ENCODE measurements at places on chromosomes 7 and 10.

GRCh38 chr10:110141871-110142635, 65.4 kb upstream of the MXI1 start:
- DNase-seq = no peak

- no peak for DNase-seq
Observed at GRCh38 chr10:78602201-78602932, 466.4 kb upstream of the ZMIZ1 start.

DNA sequence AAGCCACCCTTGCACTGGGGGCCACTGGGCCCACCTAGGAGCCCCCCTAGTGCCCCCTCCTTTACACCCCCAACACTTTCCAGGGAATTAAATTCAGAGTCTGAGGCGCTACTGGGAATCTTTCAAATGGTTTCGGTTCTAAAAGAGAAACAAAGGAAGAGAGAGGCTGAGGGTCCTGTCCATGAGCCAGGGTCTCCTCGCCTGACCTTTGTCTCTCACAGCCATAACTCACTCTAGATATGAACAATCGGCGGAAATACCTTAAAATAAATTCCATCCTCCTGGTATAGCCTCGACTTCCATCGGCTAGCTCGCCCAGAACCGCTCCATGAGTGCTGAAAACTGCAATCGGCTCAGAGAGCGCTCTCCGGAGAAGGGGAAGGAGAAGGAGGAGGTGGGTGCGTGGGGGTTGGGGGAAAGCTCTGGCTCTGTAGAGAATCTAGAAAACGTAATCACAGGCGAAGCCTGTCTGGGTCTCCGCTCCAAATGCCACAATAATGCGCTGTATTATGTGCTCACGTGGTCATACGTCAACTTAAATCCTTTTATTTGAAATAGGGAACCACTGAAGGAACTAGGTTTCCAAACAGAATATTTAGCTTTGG, 12.6 kb downstream of the HOXA4 start:
- DNase-seq = no peak

- no peak for DNase-seq
Observed at GRCh38 chr10:32273336-32273735, 73.6 kb downstream of the EPC1 start.

DNA sequence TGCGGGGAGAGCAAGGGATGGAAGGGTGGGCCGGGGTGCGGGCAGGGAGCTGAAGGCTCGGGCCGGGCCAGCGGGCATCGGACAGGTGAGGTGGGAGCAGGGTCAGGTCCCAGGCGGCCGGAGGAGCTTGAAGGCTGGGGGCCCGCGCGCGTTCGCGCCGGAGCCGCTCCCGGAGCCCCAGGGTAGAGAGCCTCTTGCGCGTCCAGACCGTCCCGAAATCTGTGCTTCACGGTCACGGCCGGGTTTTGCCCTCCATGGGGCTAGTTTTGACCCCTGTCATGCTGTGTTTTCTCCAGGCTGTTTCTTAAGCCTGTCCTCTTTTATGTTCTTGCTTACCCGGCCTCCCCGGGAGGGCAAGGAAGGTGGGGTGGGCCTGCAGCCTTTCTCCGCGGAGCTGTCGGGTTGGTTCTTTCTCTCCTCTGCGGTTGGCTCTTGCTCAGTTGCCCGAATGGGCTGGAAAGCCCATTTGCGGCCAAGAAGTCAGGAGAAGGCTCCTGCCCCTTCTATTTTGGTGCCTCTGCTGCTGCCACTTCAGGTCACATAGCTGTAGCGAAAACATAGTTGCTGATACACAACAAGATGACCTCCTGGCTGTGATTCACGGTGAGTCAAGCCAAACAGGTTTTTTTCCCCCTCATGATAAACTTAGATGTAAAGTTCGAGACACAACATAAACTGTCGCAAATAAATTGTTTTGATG, 650 bp downstream of the UBE2D1 start:
- peak; percentile 1 for DNase-seq

DNA sequence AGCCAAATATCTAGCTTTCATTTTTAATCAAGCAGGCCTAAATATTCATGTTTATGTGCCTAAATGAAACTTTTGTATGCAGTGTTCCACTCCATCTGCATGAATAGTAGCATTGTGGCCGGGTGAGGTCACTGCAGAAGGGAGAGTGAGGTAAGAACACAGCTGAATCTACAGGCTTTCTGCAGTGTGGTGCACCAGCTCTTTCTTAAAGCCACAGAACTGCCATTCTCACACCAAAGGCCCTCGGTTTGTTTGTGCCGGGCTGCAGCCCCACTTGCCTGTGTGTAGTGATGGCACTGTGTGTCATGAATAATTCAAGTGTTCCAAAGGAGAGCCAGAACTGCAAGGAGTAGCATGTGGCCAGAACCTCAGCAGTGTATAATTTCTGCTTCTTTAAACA, 204.1 kb downstream of the TRIL start:
- DNase-seq = no peak

- DNase-seq = no peak
Observed at GRCh38 chr10:70672165-70673042, at the start of gene ADAMTS14. Gene ADAMTS14 (plus strand): TSS chr10:70672506. CDS start chr10:70672803, 297 bp downstream.

DNA sequence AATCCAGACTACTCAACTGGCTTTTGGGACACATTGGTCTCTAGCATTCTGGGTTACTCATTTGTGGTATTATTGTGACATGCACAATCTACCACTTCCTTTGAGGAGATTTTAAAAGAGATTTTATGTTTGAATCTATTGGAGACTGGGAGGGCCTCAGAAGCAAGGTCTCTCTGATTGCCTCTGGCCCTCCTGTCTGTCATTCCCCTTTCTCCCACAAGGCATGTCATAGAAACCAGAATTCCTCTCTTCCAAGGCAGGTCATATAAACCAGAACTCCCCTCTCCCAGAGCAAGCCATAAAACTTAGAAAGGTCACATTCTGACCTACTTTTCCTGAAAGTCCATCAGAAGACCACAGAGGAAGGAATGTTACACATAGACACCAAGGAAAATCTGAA, 777.7 kb downstream of the PHTF2 start:
- no peak for DNase-seq

DNA sequence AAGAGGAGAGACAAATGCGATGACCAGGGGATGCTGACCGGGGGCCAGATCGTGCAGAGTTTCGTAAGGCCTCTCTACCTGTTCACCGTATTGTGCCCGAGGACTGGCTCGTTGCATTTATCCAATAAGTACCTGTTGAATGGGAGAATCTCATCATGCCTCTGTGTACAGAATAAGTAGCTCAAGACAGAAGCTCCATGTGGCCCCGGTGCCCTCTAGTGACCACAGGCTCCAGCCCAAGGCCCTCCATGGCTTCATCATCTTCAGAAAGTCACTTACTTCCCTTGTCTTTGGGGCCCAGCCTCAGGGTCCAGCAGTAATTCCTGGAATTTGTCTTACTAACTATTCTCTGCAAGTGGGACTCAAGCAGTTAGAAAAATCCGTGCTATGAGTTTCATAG, 151.0 kb downstream of the CHN2 start:
- no peak for DNase-seq

GRCh38 chr7:132866144-132866531, 215.8 kb downstream of the CHCHD3 start:
- no peak for DNase-seq

- no peak for DNase-seq
Observed at GRCh38 chr7:157925383-157925875, 588.6 kb downstream of the DNAJB6 start.

DNA sequence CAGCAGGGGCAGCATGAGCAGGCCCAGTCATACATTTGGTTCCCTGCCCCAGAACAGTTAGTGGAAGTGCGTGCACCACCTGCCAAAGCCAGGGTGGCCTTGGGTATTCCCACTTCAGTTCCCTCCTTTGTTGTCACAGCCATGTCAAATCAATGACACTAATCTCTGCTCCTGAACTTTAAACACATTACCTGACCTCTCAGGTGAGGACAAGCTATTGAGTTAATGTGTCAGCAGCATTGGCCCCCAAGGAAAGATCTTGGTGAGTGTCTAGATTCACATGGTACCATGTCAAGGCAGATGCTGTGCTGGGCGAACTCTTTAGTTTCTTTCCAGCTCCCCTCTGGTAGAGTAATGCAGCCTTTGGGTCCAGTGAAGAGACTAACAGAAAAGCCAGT, 2.1 kb downstream of the CYP3A5 start:
- no peak for DNase-seq

- no peak for DNase-seq
Observed at GRCh38 chr7:140667476-140667875, 5.3 kb upstream of the ADCK2 start.

DNA sequence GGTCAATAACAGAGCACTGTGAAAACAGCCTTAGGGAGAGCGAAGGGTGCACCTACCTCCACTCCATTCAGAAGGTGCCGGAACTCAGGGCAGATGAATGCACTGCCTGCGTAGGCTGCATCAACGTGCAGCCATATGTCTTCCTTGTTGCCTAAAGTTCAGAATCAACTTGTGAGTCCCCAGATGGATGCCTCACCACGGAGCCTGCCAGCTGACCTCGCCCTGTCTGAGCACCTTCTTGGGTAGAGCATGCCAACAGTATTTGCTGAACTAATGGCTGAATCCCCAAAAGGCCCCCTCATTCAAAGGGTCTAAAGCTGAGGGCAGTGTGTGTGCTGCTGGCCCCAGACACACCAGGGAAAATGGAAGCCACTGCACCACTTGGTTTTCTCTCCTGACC, 48.9 kb upstream of the FIGNL1 start:
- no peak for DNase-seq

DNA sequence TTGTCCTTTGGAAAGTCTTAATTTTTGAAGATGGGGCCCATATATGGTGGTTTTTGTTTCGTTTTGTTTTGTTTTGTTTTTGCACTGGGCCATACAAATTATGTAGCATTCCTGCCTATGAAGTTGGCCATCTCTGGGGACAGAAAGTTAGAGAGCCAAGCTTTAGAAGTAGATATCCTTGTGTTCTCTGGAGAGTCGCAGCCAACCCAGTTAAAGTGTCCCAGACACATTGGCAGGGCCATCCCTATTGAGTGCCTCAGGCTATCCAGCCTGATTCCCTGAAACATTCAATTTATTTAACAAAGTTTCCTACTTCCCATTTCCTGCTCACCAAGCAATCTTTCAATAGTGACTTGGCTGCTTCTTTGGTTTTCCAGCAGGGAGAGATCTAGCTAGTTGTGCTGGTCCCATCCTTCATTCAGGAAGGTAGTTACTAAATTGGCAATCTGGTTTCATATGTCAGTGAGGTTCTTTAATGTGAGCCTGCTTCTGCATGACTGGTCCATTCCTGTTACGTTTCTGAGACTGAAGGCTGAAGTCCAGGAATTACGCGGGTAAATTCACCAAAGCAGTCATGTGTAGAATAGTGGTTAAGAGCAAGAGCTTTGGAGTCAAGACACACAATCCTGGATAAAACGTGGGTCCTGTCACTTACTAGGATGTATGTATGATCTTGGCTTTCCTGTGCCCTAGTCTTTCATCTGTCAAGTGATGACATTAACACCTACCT, 49.3 kb upstream of the HBP1 start:
- DNase-seq = no peak

GRCh38 chr10:78819361-78820006, 249.3 kb upstream of the ZMIZ1 start:
- no peak for DNase-seq

GRCh38 chr10:117929327-117930067, 117.2 kb downstream of the RAB11FIP2 start:
- DNase-seq = no peak

GRCh38 chr10:23324351-23324750, 20.2 kb downstream of the C10orf67 start:
- no peak for DNase-seq

GRCh38 chr7:151592868-151593486, 73.3 kb upstream of the RHEB start:
- DNase-seq = no peak

DNA sequence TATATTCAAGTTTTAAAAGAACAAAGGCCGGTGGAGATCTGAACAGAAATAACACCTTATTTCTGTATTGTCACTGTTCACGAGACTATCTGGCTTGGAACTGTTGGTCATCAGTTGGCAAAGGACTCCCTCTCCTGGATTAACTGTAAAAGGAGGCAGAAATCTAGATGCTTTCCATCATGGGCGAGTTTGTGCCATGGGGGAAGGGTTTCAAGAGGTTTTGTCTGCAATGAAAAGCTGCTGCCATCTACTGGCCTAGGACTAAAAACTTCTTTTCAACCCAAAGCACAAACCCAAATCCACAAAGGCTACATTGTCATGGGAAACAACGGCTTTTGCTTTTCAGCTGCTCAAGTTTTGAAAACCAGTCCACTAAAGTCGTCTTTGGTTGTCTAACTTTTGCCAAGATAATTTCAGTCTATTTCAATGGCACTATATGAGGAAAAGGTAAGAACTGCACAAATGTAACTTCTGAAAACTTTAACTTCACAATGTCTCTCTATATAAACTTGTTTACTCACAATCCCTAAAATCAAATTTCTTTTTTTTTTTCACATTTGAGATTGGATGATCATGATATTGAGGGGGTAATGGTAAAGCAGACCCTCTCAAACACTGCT, 196.8 kb downstream of the SKAP2 start:
- peak; percentile 59 for DNase-seq

DNA sequence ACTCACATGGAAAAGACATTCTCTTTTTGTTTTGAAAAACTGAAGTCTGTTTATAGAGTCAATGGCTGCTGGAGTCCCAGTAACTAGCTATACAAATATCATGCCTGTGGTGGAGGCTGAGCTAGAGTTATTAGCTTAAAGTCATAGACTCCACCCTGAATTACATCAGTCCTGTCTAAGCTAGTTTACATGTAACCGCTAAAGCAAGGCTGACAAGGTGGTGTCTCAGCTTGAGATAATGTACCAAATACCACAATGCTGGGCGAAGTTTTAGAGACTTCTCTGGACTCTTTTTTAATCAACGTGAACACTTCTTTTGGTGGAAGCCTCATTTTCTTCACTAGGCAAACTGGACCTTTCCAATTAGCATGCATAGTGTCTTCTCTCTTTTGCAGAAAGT, 219.4 kb downstream of the ANK3 start:
- DNase-seq = no peak

DNA sequence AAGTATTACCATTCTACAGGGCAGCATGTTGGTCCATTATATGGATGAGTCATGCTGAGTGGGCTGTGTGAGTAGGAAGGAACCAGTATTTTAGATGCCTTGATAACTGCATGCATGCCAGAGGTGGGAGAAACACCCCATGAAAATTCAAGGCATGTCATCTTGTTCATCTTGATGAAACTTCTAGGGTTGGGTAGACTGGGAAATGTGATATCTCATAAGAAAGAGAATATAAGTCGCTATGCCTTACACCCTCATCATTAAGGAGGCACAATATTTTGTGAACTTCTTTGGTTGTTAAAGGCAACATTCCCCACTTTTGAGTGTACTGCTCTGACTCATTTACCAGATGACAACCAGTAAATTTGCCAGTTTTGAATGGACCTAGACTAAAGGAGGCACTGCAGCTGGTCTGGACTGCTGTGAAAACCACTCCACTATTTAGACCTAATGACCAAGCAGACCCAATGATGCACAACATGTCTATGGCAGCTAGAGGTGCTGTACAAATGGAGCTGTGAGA, 48.0 kb downstream of the ZNF365 start:
- DNase-seq = no peak

DNA sequence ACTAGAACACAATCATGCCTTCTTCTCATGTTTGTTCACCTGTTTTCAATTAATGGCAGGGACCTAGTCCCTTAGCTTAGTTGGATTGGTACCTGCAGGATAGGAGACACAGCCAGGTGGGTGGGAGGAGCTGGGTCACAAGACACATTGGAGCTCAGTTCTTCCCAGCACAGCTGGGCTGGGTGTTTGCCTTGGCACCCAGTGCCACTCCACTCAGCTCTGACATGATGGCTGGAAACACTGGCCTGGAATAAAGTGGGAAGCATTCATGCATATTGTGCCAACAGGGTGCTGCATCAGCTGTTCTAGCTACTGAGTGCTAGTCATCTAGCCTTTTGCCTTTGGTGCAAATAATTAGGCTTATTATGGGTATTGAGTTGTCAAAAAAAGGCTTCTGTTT, 226.1 kb downstream of the PTEN start:
- DNase-seq = no peak

All from CD4-positive, alpha-beta T cell treated with Interleukin-1 beta for 1 hour (primary cell).